Smooth muscle cell of the pulmonary artery (primary cell): ENCODE measurements at places on chromosomes 6 and 20. TPM values are rescaled to one million over a fixed set of nuclear protein-coding genes. Genes with fewer than 3 reads are reported as not detected.

Gene LRRC73
- total RNA-seq: 0.78 and 1.4 TPM in 2 replicates

Gene MYL9
- total RNA-seq: 45.4 and 54.0 TPM in 2 replicates

Gene C20orf141
- total RNA-seq: not detected in 2 replicates

Gene TRIM38
- 7.5 and 10.2 TPM in 2 replicates for total RNA-seq

Gene SCRT2
- total RNA-seq: not detected in 2 replicates

Gene SLC22A2
- 0.07 and 1.7 TPM in 2 replicates for total RNA-seq

Gene MRAP2
- 2.7 and 11.2 TPM in 2 replicates for total RNA-seq

Gene GJA10
- not detected in 2 replicates for total RNA-seq

Gene HUS1B
- total RNA-seq: 1.2 and 1.3 TPM in 2 replicates

Gene SLC26A8
- under 0.01 and 0.07 TPM in 2 replicates for total RNA-seq

Gene FLRT3
- total RNA-seq: 0.52 and 0.76 TPM in 2 replicates

Gene MYLK4
- 0.26 and 0.43 TPM in 2 replicates for total RNA-seq

Gene OR2H1
- not detected in 2 replicates for total RNA-seq

Gene BHLHE23
- total RNA-seq: not detected in 2 replicates

Gene FAM83C
- not detected in 2 replicates for total RNA-seq

Gene MYT1
- total RNA-seq: not detected in 2 replicates

Gene GRM1
- 0.07 TPM in 2 replicates for total RNA-seq

Gene PSMB8
- total RNA-seq: 33.5 and 35.4 TPM in 2 replicates

Gene PSORS1C1
- total RNA-seq: 2.0 and 3.6 TPM in 2 replicates

Gene OR2J3
- not detected in 2 replicates for total RNA-seq

Gene ENPP4
- 0.89 and 17.1 TPM in 2 replicates for total RNA-seq

Gene HLA-DOB
- total RNA-seq: 0.10 and 0.20 TPM in 2 replicates

Gene CPNE5
- 0.17 and 0.20 TPM in 2 replicates for total RNA-seq

Gene HLA-DOA
- total RNA-seq: 2.1 TPM in 1 of 2 replicates, not detected in the other

Gene DLK2
- 0.20 and 0.86 TPM in 2 replicates for total RNA-seq

Gene HSPA12B
- total RNA-seq: 0.03 TPM in 1 of 2 replicates, not detected in the other
